ENCODE measurements at places on chromosomes 2 and 18. TPM values are rescaled to one million over a fixed set of nuclear protein-coding genes. Genes with fewer than 3 reads are reported as not detected.

VAMP8 gene
- 185 TPM for total RNA-seq

DNA sequence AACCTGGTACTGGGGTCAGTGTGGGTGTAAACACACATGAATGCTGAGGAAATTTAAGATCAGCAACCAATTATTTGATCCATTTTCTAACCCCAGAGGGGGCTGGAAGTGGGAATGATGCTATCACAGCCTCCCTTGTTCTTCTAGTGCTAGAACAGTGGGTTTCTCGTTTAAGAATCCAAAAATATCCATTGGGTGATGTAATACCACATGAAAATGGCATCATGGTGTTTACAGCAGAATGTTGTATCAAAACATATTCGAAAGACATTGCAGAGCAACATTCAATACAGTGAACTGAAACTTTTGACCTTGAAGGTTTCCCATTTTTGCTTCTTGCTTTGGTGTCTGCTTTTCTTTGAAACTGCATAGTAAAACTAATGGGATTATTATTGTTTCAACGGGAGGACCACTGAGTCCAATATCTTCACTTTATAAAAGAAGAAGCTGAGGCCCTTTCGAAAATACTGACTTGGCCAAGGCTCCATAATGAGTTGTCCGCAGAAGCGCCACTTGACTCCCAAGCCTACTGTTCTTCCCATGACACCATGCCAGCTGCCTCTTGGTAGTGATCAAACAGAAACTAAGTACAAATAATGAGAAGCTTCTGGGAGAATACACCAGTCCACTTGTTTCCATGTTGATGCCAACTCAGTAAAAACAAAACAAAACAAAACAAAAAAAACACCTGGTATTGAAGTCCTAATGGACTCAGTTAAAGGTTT, 106.1 kb downstream of the COLEC12 start:
- no peak for DNase-seq

GRCh38 chr2:149814049-149814448, 226.5 kb upstream of the MMADHC start:
- DNase-seq, result no peak

SCYGR5 gene
- not detected for total RNA-seq

ITGB6 gene
- 13.2 TPM for total RNA-seq

CFAP210 gene
- not detected for total RNA-seq

DNA sequence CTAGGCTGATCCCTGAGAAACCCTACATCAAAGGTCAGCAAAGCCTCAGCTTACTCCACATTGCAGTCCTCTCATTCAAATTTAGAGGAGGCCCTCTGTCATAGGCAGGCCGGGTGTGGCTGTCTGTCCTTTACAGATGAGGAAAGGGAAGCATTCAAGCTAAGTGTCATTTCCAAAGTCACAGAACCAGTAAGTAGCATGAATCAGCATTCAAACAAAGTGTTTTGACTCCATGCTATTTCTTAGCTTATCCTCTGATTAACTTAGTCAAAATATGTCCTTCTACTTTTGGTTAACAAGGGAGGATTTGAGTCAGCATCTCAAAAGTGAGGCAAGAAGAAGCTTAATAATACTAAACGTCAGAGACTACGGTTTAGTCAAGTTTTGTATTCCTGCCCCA, 409.0 kb upstream of the POU3F3 start:
- DNase-seq, result no peak

ANKMY1 gene
- 18.1 TPM for total RNA-seq

- no peak for DNase-seq
These were observed 308.4 kb downstream of the ZNF804A start for GRCh38 chr2:184906709-184907108.

DNA sequence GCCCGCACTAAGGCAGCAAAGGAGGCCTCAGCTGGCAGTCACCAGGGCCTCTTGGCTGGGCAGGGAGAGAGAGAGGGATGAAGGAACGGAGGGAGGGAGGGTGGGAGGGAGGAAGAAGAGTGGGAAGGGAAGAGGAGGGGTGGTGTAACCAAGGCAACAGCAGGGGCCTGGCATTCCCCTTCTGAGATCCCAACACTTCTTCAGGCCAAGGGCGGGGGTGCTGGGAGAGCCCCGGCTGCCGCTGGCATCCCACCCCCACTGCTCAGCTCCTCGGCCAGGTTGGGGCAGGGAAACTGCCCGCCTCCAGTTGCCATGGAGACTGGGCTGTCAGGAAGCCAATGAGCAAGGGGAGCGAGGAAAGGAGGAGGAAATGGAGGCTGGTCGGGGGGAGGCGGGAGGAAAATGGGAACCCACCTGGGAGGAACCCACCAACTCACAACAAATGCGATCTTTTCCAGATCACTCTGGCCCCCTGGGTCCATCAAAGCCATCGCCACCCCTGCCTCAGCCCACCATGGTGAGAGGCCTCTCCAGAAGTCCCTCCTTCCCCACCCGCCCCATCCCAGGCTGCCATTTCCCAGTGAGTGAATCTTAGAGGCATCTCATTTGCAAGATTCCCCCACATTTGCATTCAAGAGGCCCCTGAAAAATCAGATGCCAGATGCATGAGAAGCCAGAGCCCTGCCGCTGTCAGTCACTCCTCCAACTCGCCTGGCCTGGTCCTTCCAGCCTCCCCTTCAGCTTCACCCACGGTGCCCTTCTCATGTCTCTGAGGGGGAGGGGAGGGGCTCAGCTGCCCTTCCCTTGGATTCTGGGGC, 12.4 kb downstream of the SH2D6 start:
- DNase-seq, result no peak

APLF gene
- total RNA-seq, result 0.96 TPM

MSH6 gene
- 25.7 TPM for total RNA-seq

GRCh38 chr2:119897736-119898395, 115.0 kb upstream of the EPB41L5 start:
- no peak for DNase-seq

RTP5 gene
- not detected for total RNA-seq

OTOS gene
- not detected for total RNA-seq

DNA sequence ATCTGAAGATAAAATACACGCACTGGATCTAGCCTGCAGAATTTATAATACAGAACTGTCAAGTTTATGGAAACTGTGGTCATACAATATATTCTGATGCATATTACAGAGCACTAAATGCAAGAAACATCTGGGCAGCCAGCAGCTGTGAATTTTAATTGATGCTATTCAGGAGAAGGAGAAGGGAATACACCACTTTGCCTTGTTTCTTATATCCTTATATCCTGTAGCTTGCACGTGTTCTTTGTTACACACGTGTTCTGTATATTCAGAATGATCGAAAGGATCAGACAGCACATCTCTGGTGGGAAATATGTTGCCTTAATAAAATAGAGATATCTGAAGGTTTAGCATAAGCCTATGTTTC, 335.8 kb downstream of the AGPS start:
- no peak for DNase-seq

GRCh38 chr2:9967053-9967775, 15.7 kb downstream of the GRHL1 start:
- no peak for DNase-seq

ALK gene
- 0.19 TPM for total RNA-seq

SCN1A gene
- 0.05 TPM for total RNA-seq

DNA sequence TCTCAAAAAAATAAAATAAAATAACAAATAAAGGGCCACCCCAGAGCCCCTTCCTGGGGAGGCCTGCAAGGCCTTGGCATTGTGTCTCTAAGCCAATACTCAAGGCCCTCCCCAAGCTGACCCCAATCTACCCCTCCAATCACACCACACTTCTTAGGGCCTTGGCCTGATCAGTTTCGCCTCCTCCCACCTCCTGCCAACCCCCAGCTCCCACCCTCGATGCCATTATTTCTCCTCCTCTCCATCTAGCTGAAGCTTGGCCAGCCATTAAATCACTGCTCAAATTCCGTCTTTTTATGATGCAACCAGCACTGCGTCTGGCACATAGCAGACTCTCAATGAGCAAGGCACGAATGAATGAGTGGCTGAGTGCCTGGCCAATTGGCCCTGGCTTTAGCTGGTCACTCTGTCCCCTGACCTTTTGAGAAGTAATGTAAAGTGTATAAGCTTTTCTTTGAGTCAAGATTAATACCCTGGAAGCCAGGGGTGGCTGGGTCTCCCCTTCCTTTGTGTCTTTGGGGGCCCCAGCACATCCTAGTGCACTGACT, 55.9 kb downstream of the SMAD7 start:
- DNase-seq, result no peak
